ENCODE measurements at places on chromosomes 16 and 17.

DNA sequence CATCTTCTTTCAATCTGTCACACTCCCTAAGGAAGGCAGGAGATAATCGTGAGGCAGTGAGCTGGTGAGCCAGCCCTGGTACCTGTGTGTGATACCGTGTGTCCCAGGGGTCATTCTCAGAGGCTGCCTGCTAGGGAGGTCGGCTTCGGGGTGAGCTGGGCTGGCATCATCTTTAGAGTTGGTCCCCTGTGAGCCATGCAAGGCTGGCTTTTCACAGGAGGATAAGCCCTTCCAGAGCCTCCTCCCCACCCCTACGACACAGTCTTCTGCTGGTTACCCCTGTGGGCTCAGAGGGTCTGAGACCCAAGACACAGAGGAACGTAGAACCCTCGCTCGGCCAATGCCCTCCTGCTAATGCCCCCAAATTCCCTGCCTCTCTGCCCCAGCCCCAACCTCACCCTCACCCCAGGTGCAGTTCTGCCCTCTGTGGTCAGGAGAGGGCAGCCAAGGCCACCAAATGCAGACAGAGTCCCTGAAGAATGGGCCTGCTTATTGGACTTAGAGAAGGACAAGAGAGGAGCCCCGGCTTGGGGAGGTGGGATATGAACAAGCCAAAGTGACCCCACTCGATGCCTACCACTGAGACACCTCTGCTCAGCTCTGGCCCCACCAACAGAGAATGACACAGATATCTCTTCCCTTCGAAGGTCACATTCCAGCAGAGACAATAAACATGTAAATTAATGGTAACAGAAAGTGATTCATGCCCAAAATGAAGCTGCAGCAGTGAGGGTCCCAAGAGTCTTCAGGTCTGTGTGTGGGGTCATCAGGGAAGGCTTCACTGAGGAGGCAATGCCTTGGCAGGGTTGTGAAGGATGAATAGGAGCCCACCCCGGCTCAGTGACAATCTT lies 80.8 kb upstream of the CCL1 start:
- no peak for DNase-seq

GRCh38 chr16:89697161-89697615 lies 4.3 kb downstream of the SPATA2L start:
- DNase-seq, result no peak

GRCh38 chr16:48330841-48331192 lies 54.4 kb downstream of the SIAH1 start:
- DNase-seq, result no peak

GRCh38 chr17:3398310-3398709 lies at the start of gene OR1E1:
Gene OR1E1 (minus strand): TSS chr17:3398410. CDS start chr17:3398410, 0 bp downstream.
- DNase-seq, result no peak

- no peak for DNase-seq
Measured at GRCh38 chr17:30476726-30477082, 504 bp upstream of the GOSR1 start.

- no peak for DNase-seq
Measured at GRCh38 chr16:1437606-1438005, 6.7 kb downstream of the PERCC1 start.

DNA sequence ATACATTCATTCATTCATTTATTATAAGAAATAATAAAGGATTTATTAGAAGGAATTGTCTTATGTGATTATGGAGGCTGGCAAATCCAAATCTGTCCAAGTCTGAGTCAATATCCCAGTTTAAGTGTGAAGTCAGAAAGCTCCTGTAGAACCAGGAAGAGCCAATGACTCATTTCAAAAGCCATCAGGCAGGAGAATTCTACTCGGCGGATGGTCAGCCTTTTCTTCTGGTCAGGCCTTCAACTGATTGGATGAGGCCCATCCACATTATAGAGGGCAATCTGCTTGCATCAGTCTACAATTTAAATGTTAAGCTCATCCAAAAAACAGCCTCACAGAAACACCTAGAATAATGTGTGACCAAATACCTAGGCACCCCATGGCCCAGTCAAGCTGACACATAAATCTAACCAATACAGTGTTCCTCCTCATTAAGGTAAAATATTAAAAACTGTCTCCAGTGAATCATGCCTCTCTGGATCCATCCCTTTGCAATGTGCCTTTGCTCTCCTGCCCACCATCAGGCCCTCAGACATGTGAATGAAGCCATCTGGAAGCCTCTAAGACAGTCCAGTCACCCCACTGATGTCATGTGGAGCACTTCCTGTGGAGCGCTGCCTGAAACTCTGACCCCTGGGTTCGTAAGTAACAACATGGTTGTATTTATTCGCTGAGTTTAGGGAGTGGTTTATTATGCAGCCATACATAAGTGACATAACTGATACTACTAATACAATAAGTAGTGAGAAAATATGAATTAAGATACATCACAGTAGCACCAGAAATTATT lies 69.2 kb upstream of the WSB1 start:
- DNase-seq, result no peak

GRCh38 chr16:81500833-81501521 lies 56.4 kb downstream of the CMIP start:
- peak; percentile 94 for DNase-seq

DNA sequence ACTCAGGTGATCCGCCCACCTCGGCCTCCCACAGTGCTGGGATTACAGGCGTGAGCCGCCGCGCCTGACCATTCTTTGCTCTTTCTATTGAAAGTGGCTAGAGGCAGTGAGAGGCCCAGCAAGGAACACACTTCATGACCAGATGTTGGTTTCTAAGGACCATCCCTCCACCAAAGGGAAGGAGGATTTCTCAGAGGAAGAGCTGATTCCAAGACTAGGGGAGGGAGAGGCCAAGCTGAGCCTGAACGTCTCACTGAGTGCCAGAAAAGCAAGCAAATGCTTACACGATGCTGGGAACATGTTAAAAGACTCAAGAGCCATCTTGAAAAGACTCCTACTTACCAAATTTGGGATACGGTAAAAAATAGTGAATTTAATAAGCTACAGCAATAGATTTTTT lies 79.2 kb downstream of the MRM3 start:
- DNase-seq, result no peak

DNA sequence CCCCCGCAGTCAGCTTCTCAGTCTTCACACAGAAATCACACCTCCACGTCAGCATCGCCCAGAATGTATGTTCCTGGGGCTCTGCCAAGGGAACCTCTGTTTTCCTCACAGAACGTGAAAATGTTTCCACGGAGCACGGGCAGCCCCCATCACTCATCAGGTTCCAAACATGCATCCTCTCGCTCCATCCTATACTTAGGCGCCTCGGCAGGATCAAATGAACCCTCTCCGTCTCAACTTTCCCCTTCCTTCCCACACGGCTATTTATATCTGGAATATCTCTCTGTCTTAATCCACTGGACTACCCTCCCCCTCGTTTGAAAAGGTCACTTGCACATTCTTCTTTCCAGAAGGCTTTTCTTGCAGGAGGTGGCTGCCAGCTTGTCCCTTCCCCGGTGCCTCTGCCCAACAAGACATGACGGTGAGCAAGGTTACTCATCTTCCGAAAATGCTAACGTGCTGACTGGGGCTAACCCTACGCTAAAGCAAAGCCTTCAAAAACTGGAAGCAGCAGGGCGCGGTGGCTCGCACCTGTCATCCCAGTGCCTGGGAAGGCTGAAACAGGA lies 21.6 kb downstream of the NXN start:
- no peak for DNase-seq

DNA sequence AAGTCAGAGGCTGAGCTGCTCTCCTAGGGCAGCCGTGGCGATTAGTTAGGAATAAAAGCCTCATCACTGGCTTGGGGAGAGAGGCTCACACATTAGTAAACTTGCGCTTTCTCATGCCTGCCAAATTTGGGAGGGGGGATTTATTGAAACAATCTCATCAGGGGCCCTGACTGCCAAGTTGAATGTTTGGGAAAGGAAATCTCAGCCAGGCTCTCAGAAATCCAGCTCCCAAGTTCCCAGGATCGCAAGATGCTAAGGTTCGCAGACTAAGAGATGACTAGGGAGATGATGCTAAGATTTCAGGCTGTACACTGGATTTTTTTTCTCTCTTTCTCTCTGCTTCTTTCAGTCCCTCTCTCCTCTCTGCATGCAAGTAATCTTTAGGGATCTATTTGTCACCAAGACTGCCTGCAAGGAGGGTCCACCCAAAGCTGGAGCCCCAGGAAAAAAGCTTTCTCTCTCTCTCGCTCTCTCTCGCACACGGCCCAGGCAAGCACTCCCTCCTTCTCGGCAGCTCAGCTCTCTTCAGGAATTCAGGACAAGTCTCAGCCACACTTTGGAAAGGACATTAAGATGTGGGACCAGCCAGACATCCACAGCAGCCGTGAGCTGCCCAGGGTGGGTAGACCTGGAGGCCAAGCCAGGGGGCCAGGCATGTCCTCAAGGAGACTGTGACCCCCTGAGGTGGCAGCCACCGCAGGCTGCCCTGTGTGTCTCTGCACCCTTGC lies 1.4 kb downstream of the GPR139 start:
- DNase-seq, result no peak

DNA sequence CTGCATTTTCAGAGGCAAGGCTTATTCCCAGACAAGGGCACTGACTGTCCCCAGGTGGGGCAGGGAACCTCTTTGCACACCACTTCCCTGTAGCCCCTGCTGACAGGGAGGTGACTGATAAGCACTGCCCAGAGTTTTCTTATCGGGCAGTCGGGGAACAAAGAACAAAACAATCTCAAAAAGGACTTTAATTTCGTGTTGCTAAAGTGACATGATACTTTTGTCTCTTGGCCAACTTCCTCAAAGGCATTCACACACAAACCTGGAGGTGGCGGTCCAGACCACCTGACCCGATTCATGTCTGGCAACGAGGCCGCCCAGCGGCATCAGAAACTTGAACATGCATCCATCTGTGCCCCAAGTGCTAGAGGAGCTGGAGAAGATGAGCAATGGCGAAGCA lies 28.9 kb downstream of the ZDHHC7 start:
- no peak for DNase-seq

- peak; percentile 56 for DNase-seq
Measured at GRCh38 chr16:22948603-22949368, 134.8 kb downstream of the HS3ST2 start.

DNA sequence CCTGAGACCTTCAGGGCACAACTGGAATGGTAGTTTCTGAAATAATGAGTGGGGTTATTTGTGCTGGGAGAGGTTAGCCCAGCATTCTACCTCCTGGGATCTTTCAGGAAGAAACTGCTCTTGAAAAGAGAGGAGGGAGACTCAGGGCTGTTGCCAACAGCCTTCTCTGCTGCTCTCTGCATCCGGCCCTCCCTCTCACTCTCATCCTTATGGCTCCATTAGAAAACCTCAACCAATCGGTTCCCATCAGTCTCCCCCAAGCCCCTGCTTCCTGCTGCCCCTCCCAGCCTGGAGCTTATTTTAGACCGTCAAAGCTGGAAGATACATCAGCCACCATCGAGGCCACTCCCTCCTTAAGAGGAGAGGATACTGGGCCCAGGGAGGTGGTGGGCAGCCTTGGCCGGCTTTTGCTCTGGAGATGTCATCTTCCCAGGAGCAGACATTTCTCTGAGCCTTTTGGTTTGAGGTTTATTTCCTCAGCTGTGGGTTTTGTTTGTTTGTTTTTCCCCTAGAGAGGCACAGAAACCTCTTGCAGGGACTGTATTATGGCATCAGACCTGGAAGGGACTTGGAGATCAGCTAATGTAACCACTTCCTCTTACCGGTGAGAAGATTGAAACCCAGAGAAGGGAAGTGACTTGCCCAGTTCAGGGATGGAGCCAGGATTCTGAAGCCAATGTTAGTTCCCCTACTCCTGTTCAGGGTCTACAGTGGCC lies 2.7 kb downstream of the MPRIP start:
- DNase-seq, result no peak

- DNase-seq, result no peak
Measured at GRCh38 chr16:47317465-47318240, 143.2 kb downstream of the ITFG1 start.

GRCh38 chr16:75820672-75821071 lies 94.4 kb upstream of the CPHXL start:
- no peak for DNase-seq

DNA sequence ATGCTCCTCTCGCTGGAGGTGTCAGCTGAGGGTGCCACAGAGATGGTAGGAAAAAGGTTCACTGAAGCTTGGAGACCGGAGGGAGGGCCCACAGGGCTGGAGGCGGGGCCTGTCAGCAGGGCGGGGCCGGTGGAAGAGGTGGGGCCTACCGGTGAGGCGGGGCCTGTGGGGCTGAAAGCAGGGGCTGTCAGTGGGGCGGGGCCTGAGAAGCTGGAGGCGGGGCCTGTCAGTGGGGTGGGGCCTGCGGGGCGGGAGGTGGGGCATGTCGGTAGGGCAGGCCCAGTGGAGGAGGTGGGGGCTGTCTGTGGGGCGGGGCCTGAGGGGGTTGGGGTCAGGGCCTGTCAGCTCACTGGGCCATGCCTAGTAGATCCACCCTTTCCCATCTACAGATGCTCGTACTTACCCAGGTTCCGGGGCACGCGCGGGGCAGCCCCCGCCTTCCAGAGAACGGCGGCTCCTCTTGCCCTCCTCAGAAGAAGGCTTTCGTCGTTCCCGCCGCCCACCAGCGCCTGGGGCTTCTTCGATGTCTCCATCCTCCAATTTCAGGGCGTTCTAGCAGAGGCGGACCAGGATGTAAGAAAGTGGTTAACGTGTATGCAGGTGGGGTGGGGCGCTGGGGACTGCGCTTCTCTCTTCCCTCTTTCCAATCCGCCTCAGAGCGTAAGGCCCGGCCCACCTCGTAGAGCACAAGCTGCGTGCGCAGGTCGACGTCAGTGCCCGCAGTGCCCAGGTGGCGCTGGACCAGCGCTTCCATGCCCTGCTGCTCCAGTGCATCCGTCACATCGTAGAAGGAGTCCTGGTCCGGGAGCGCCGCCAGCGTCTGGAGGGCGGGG lies 9.8 kb downstream of the TMEM208 start:
- DNase-seq, result no peak

- DNase-seq, result no peak
Measured at GRCh38 chr16:27853101-27853500, 210.4 kb downstream of the GSG1L start.

DNA sequence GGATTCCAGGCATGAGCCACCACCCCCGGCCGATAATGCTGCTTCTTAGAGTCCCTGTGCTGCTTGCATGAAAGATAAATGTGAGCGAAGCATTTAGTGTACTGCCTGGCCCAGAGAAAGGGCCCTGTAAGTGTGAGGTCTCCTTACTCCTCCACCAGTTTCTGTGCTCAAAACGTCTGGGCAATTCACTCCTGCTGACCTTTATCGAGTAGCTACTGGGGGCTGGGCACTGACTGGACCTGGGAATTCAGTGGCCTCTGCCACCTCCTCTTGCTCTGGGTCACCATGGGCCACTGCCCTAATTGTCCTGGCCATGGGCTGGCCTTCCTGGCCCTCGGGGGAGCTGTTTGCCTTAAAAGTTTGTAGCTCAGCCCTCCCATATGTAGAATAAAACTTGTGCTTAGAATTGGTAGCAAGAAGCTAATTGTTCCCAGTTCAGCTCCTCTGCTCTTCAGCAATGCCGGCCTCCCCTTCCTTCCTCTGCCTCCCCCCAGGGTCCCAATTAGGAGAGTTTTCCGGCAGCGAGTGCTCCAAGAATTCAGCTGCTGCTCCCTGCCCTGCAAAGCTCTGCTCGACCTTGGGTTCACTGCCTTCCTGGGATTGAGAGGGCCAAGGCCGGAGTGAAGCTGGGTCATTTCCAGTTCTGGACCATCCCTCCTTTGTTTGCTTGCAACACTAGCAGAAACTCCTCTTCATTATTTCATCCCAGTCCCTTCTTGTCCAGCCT lies 98.9 kb upstream of the CDC42EP4 start:
- no peak for DNase-seq
